GM03348 (cell line): ENCODE measurements at places on chromosomes 12 and 14.
A peak's percentile ranks its signal among the peaks of the same experiment; 100 is the strongest.

- DNase-seq, result no peak
Observed at GRCh38 chr12:62977418-62977817, 42.5 kb upstream of the PPM1H start.

DNA sequence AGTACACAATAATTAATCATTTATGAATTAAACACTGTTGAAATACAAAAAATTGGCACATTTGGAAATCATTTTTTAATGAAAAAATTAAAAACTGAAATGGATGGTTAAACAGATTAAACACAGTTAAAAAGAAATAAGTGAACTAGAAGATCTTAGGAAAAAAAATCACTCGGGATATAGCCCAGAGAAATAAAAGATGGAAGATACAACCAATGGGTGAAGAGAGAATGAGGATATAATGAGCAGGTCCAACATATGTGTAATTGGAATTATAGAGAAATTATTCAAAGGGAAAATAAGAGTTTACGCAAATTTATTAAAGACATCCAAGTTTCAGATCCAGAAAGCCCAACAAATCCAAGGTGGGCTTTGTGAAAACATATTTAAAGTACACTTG, 6.1 kb downstream of the GPR137C start:
- DNase-seq, result no peak

DNA sequence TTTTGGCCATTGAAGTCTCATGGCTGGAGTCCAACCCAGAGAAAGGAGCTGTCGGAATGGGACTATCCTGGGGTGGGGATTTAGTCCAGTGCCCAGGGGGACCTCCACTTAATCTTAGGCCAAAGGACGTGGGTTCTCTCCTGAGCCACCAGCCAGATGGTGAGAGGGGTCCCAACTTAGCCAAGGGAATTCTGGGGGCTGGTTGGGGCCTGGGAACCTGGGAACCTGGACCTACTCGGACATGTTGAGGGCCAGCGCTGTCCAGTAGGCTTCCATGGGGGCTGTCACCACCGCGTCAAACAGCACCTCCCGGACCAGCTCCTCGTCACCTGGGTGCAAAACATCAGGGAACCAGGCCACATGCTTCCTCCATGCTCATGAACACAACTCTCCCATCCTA, 33.4 kb downstream of the LRTM2 start:
- DNase-seq, result no peak

DNA sequence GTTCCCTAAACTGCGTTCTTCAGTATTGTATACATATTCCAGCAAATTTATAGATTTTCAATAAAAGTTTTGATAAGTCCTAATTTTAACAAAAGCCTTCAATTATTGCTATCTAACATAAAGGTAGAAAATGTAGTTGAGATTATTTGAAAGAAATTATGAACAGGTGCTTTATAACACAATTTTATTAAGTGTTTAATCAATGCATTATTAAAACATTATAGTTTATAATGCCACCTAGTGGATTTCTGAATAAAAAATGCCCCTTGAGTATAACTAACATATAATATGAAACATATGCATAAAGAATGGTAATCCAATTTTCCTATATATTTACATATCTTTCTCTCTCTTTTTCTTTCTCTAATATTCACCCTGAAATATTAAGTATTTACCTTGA, 515.3 kb downstream of the SLC6A15 start:
- peak; percentile 14 for DNase-seq

DNA sequence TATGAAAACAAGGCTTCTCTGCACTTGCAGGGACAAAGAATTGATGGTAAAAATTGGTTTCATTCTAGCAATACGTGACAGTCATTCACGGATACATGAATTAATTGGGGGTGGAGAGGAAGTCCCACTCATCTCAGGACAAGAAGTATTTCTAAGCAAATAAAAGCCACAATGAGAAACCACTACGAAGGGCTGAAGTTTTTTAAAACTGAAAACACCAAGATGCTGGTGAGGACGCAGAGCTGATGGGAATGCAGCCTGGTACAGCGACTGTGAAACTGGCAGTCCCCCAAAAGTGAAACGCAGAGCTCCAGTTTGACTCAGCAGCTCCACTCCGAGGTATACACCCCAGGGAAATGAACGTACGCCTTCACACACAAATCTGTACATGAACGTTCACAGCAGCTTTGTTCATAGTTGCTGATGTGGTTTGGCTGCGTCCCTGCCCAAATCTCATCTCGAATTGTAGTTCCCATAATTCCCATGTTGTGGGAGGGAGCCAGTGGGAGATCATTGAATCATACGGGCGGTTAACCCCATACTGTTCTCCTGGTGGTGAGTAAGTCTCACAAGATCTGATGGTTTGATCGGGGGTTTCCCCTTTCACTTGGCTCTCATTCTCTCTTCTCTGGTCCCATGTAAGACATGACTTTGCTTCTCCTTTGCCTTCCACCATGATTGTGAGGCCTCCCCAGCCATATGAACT, 89.0 kb downstream of the SCARB1 start:
- DNase-seq, result peak; percentile 80

GRCh38 chr12:117836999-117837736, 131.6 kb downstream of the KSR2 start:
- DNase-seq, result peak; percentile 85

DNA sequence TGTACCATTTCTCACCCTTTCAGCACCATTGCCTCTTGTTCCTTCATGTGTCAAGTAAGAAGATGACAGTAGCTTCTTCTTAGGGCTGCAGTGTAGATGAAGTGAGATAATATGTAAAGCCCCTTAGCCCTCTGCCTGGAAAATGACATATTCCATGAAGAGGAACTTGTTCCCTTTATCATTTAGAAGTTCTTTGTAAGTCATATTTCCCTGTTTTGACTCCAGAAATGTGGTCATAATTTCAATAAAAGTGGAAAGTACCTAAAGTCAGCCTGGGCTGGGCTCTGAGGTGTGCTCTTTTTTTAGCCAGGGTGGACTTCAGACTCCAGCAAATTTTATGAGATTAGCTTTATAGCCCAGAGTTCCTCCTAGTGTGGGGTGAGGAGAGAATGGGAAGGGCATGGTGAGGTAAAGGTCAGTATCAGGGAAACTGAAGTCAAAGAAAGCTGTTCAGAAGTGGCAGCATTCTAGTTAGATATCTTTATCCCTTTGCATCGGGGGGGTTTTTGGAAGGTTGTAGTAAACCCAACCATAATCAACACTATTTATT, 92.5 kb downstream of the TMCC3 start:
- no peak for DNase-seq

GRCh38 chr12:19243551-19243950, 114.0 kb downstream of the PLEKHA5 start:
- no peak for DNase-seq

DNA sequence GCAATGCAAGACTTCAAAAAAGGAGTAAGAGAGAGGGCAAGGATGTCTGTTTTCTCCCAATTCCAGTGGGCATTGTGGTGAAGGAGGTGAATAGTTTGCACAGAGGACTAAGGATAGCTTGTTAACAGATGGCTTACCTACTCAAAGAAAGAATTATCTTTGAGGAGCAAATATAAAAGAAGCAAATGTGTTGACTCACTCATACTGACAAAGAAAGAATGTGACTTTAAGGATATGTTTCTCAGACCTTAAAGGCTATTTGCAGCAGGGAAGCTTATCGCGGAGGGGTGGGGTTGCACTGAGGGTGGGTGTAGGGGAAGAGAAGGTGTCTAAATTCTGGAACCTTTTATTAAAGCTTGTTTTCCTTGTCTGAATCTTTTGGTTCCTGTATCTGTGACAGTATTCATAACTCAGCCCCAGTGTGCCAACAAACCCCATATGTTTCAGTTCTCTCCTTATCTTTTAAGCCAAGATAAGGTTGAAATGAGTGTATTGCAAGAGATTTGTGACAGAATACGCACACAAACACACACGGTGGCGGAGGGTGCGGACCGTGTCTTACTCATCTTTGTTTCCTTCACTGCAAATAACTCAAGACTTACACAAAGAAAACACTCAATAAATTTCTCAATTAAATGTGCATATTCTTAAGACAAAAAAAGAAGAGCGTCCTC, 146.4 kb upstream of the ARID2 start:
- no peak for DNase-seq

GRCh38 chr14:22478670-22479069, 110.4 kb downstream of the DAD1 start:
- DNase-seq, result no peak

DNA sequence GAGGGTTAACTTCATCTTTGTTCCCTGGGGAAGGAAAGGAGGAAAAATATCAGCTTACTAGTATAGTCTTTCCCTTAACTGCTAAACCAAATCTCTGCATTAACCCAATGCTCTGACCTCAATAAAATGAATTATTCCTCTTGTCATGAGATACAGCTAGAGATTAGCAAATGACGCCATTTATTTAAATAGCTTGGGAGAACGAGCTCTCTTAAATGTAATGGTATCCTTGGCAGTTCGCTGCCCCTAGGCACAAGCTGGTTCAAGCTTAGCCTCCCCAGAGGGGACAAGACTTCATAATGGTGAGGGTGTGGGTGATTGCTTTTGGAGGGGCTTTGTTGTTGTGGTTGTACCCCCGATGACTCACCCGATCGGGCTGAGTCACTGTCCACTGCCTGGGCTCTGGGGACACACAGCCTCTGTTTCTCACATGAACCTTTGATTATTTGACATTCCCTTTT, 19.6 kb downstream of the FNTB start:
- DNase-seq, result no peak

GRCh38 chr12:31768046-31768445, 39.2 kb upstream of the AMN1 start:
- no peak for DNase-seq

DNA sequence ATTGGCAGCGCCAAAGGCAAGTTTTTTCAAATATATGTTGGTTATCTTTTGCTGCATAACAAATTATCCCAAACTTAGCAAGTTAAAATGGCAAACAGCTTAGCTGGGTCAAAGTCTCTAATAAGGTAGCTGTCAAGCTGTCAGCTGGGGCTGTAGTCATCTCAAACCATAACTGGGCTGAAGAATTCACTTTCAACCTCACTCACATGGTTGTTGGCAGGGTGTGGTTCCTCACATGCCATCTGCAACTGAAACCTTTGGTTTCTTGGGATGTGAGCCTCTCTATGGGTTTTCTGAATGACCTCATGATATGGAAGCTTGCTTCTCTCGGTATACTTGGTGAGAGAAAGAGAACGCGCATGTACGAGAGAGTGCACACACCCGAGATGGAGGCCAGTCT, 125.4 kb downstream of the LRIG3 start:
- DNase-seq, result no peak

DNA sequence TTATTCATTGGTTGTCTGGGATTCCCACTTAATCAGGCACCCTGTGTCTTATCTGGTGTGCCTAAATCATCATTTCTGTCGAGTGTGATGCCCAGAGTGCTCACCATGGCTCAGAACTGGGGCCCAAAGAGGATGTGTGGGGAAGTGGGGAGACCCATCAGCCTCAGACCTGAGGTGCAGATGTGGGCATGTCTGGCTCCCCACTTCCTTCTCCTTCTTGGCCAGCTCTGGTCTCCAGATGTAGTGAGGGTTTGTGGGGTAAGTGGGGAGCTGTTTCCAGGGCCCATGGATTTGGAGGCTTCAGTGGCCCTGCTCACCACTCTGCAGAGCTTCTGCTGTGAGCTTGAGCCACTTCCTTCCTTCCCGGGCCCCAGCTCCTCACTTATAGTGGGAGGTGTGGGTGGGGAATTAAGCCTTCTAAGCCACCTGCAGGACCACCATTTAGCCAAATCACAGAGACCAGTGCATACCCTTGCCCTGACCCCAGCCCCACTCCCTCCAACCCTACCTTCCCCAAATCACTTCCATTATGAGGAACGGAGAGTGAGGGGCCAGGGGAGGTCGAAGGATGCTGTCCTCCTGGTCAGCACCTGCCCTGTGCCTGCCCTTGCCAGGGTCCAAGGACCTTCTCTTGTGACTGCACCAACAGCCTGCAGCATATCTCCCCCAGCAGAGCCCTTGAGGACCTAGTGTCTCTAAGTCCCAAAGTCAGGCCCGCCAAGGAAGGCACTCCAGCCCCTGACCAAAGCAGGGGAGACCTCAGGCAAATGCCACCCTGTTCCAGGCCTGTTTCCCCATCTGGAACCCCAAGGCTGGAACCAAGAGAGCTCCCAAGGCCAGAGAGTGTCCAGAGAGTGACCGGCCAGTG, 278.2 kb upstream of the RTL1 start:
- DNase-seq, result peak; percentile 3

DNA sequence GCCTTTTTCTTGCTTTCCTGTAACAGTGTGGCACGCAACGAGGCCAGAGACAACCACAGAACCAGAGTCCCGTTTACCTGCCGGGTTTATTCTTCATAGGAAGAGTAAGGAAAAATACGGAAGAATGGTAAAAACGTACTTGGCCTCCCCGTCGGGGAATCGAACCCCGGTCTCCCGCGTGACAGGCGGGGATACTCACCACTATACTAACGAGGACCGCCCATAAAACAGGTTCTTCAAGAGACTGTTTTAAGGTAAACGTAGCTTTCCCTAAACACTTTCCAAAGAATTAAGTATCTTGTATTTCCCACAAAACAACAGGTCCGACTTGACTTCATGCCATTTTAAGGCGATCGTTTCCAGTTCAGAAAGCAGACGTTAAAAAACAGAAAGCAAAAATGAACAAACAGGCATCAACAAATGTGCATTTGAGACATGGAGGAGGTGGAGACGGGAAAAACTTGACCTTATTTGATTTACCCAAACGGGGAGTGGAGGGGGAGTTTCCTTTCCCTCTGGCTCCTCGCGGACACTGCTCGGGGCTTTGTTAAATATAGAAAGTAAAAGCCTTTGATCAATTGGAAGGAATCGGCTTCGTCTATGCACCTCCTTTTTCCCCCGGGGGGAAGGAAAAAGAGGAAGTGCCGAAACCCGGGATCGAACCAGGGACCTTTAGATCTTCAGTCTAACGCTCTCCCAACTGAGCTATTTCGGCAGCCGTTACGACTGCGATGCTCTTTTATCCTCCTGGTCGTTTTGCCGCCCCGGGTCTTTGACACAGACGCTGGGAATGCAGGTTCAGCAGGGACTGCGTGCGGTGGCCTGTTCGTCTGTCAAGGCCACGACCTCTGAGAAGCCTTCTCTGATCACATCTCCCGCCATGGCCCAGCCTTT, 13.0 kb upstream of the UBC start:
- peak; percentile 83 for DNase-seq

GRCh38 chr12:52278575-52279421, 4.4 kb downstream of the KRT86 start:
- peak; percentile 94 for DNase-seq

GRCh38 chr14:61328626-61329262, 7.4 kb downstream of the PRKCH start:
- DNase-seq, result no peak

GRCh38 chr14:93977790-93978581, 1.6 kb upstream of the ASB2 start:
- no peak for DNase-seq

GRCh38 chr14:22375321-22375930, 213.6 kb downstream of the DAD1 start:
- DNase-seq, result no peak
